ENCODE measurements at places on chromosomes 11 and 22.

DNA sequence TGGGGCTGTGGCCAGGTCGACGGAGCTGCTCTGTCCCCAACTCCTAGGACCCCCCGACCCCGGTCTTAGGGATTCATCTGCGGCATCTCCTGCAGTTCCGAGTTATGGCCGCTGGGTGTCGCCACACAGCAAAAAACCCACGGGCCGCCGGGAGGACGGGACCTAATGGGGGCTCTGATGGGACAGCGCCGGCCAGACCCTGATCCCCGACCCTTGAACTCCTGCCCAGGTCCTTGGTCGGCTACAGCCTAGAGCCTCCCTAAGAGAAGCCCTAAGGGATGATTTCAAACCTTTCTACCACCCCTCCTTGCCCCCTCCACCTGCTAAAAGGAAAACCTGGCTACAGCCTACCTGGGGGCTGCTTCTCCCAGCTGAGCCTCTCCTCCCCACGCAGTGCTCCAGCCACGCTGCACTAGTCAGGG, 30.8 kb upstream of the LRRC10B start:
- peak; percentile 54 for DNase-seq

GRCh38 chr11:35138606-35138942, 397 bp upstream of the CD44 start:
- no peak for DNase-seq

- no peak for DNase-seq
Measured at GRCh38 chr11:96127596-96127959, 203.7 kb upstream of the MTMR2 start.

DNA sequence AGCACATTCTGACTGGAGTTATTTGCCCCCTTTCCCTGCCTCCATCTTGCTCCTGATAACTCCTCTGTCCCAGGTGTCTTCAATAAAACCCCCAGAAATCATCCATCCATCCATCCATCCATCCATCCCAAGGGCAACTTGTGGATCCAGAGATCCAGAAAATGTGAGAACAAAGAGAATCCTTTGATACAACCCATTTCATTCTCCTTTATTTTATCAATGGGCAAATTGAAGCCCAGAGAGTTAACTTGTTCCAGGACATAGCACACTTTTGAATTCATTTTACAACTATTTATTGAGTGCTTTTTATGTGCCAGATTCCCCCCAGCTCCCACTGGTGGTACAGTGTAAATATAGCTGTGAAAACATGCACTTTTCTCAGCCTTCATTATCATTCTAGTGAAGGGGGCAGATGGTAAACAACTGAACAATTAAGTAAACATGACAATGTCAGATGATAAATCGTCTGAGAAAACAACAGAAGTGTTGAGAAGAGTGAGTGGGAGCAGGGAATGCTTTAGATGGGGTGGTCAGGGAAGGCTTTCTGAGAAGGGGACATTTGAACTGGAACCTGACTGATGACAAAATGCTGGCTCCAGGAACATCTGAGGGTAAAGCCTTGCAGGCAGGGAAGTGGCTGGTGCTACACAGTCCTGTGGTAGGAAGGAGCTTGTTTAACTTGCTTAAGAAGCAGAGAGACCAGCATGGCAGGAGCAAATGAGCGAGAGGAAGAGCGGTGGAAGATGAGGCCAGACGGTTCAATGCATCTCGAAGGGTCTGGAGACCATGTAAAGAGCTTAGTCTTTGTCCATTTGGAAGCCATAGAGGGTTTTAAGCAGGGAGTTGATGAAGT, 80.0 kb upstream of the TIMP3 start:
- DNase-seq = no peak

DNA sequence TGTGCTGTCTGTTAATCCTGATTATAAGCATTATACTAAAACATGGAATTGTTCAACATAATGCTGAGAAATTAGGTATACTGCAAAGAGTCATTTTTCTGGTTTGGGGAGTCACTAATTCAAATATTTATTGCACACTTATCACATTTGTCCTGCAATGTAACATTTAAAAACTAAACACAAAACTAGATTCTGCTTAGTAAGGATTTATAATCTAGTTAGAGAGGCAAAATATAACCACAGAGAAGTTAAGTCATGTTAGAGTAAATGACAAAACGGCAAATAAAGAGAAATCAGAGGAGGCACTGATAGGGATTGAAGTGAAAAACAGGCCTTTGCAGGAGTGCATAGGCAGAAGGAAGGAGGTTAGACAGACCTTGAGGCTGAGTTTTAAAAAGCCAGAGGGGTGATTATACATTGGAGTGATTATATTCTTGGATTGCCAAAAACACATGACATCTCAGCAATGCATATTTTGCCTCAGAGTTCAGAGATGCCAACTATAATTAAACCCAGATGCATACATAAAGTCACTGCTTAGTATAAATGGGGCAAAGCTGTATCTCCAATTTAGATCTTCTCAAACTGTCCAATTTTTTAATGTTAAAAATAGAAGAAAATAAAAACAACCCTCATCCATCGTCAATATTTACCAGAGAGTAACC, 49.7 kb downstream of the CCDC34 start:
- no peak for DNase-seq

GRCh38 chr11:4049006-4049405, 45.6 kb upstream of the RRM1 start:
- no peak for DNase-seq

DNA sequence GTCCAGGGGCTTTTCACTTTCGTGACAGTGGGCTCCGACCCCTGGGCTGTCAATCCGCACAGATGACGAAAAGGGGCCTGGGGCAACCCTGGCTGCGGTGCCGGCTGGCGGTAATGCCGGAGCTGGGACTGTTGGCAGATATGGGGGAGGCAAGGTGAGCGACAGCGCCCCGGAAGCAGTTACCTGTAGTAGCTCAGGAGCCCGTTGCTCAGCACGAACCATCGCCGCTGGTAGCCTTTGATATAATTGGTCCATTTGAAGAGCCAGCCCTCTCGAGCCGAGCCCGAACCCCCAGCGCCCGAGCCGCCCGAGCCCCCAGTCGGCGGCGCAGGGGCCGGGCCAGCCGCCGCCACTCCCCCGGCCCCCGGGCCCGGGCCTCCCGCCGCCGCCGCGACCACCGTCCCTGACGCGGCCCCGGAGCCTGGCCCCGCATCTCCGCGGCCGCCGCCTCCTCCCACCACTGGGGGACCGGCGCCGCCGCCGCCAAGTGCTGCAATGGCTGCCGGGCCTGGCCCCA, 396 bp downstream of the OSBP start:
- peak; percentile 36 for DNase-seq

DNA sequence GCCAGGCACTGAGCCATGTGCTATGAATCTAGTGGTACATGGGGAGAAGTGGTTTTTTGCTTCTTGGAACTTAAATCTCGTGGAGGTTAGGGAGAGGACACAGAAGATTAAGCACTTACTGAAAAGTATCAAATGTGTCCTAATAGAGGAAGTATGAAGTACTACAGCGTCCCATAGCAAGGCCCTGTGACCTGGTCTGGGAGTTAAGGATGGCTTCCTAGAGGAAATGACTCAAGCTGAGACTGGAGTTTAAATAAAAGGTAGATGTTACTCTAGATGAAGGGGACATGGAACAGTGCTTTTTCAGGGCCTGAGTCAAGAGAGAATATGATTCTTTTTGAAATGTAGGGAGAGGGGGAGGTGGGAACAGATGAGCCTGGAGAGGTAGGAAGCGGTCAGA, 202.9 kb downstream of the GRIK4 start:
- DNase-seq = no peak

GRCh38 chr11:921921-922678, 3.6 kb upstream of the AP2A2 start:
- no peak for DNase-seq

DNA sequence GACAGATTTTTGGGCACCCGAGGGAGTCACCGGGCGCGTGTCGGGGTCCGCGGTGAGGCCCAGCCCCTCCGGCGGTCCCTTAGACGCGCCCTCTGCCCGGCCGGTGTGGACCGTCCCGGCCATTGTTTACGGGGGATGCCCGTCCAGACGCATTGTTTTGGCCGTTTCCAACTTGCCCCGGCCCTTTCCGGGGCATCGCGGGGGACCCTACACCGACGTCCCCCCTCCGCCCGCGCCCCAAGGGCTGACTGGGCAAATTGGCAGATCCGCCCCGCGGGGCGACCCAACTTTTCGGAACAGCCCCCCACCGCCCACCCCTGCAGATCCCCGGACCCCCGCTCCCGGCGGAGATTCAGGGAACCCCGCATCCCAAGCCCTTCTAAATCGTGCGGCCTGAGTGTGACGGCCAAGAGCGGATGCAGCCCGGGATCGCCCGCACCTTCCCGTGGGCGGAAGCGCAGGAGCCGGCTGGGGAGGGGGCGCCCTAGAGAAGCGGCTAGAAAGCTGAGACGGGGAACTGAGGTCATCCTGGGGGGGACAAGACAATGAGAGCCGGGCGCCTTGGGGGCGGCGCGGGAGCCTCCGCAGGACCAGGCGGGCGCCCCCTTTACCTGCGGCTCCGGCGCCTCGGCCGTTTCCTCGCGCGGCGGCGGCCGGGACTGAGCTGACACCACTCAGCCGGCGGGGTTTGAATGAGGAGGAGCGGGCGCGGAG, 17.1 kb upstream of the CCT8L2 start:
- DNase-seq = no peak

GRCh38 chr11:45615182-45615792, 50.1 kb downstream of the CHST1 start:
- DNase-seq = no peak

DNA sequence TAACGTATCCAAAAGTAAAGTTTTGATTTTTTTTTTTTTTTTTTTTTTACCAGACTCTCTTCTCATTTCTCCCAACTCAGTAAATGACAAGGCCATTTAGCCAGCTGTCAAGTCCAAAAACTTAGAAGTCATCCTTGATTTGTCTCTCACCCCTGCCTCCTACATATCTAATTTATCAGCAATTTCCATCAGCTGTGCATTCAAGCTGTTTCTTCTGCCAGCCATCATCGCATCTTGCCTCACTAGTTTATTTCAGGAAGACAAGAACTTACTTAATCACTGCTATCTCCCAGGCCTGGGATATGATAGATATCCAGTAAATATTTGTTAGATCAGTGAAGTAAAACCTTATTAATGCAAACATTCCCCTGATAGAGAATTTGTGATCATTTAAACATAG, 47.6 kb downstream of the SCGB1A1 start:
- no peak for DNase-seq

GRCh38 chr11:86473991-86474833, 99.5 kb downstream of the CCDC81 start:
- DNase-seq = no peak

GRCh38 chr11:78313181-78313795, 104.3 kb downstream of the GAB2 start:
- no peak for DNase-seq

DNA sequence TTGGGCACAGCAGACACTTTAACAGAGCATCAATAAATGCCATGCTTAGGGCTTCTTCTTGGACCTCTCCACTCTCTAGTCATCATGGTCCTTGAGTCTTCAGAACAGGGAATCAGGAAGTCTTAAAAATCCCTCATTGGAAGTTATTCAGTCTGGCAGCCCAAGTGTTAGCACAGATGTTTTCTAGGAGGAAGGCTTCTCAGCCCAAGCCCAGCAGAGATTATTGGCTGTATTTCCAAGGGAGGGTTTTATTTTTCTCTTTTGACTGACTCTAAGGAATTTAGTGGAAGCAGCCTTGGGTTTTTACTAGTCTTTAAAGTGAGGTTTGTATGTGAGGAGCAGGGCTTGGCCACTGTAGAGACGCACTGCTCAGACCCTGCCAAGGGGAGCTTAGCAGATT, 41.9 kb downstream of the CEP164 start:
- DNase-seq = no peak

DNA sequence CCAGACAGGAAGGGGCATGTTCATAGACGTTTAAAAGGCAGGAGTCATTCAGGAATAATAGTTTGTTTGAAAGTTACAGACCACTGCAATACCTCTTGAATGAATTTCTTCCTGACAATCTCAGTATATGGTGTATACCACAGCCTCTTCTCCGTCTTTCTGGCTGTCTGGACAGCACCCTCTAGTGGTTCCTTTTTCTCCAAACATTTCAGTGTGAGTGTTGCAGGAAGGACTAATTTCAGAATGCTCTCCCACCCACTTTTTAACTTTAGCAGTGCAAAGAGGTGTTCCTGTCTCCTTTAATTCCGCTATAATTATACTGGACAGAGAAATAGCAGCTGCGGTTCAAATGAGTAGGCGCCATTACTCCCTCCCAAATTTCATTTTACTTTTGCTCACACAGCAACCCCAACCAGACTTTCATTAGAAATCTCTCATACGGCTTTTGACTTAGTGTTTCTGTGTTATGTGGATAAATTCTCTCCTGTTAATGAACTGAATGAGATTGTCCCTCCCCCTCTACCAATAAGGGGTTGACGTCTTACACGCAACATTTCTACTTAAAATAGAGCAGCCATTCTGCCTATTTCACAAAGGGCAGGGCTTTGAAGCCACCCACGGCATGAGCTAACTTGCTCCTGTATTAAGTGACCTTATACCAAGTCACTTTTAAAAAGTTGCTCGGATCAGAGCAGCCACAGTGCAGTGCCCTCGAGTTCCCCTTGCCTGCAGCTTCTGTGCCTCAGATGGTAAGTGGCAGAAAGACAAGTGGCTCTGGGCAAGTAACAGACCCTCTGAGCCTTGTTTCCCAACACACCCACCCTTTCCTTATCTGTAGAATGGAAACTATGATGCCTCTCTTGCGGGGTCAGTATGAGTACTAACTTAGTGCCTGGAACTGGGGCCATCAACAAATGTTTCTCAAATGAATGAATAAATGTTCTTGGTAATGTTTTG, 368.6 kb downstream of the OPCML start:
- no peak for DNase-seq

DNA sequence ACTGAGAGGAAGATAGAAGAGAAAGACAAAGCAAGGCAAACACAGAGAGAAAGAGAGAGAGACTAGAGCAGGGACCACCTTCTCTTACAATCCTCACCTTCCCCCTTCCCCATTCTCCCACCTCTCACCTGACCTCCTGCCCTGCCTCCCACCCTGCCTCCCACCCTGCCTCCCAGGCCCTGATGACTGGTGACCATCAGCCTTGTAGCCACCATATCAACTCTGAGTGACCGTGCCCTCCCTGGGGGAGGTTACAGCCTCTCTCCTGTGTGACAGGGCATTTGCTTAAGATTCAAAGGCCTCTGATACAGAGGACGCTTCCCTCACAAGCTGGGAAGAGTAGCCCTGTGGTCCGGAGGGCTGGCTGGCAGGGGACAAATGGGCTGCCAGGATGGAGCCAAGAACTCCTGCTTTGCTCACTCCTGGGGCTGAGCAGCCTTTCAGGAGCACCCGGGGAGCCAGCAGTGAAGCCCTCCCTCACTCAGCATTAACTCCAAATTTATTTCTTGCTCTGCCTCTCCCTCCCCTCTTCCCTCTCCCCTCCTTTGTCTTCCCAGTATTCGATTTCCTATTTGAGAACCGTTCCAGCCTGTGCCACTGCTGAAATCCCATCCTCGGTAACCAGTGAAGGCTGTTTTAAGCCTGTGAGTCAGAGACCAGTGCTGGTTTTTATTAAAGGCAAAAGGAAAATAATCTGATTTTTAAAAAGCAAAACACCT, 125.2 kb upstream of the SYT13 start:
- DNase-seq = no peak

DNA sequence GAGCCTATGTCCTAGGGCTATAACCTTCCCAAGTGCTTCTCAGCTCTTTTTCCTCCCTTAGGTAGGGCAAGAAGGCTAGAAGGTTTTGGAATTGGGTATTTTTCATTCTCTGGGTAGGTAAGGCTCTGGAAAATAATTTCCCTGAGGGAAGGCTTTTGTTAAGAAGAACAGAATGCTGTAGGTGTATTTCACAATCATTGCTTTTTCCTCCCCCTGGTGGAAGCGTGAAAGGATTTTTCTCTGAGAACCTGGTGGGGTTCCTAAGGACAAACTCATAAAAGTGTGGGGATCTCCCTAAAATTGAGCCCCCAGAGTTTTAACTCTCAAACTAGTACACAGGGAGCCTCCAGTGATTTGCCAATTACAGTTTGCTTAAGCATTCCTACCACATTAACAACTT, 41.1 kb upstream of the NARS2 start:
- DNase-seq = no peak

GRCh38 chr11:11370255-11370961, 17.4 kb upstream of the CSNK2A3 start:
- DNase-seq = no peak
